ENCODE measurements at places on chromosomes 3 and 15. TPM values are rescaled to one million over a fixed set of nuclear protein-coding genes. Genes with fewer than 3 reads are reported as not detected.

ACKR4 gene
- 1.3 TPM for total RNA-seq

P3H2 gene
- total RNA-seq: 3.0 TPM

VIPR1 gene
- 10.6 TPM for total RNA-seq

CTXN2 gene
- total RNA-seq: not detected

GUCA1C gene
- 4.4 TPM for total RNA-seq

LSM3 gene
- 6.0 TPM for total RNA-seq

KCNAB1 gene
- total RNA-seq: 5.3 TPM

RETNLB gene
- not detected for total RNA-seq

DNA sequence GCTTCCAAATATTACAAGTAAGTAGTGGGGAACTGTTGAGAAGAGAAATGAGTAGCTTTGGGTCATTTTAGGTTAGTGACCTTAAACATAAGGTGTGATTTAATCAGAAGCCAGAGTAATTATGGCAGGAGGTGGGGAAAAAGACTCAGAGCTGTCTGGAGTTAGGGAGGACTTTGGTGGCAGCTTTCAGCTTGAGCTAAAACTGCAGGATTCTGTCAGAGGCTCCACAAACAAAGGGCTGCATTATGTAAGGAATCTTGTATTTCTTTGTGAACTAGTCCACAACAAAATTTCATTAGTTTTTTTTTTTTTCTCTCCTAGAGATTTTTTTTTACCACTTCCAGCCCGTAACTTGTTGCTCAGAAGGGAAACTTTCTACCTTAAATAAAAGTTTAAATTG is 345.3 kb downstream of the TIGIT start:
- no peaks in the 10 kb centered on the region for H3K36me3 ChIP-seq
- no peaks in the 10 kb centered on the region for H3K27me3 ChIP-seq
- DNase-seq: no peak
- no peak overlapping the region for H3K4me3 ChIP-seq

- H3K27ac ChIP-seq: no peak overlapping the region
- no peak for DNase-seq
- H3K36me3 ChIP-seq: no peaks in the 10 kb centered on the region
- H3K4me1 ChIP-seq: peaks cover 1% of the 10 kb centered on the region
- H3K4me3 ChIP-seq: no peak overlapping the region
- H3K27me3 ChIP-seq: no peaks in the 10 kb centered on the region
Observed at GRCh38 chr3:123745184-123745855, 138.8 kb downstream of the MYLK start.

DNA sequence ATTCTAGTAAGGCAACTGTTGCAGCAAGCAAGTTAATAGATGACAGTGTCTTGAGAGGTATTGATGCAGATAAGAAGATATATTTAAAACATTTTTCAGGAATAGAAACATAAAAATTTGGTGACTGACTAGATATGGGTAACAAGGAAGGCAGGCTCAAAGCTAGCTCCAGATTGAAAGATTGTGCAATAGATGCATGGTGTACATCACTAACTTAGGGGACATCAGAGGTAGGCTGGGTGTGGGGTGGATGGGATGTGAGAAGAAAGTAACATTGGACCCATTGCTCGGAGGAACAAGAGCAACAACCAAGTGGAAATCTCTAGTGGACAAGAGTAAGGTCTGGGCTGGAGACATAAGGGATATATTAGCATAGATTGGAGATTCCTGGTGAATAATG is 306.9 kb downstream of the MCTP2 start:
- H3K36me3 ChIP-seq: no peaks in the 10 kb centered on the region
- no peaks in the 10 kb centered on the region for H3K27me3 ChIP-seq
- no peak overlapping the region for H3K4me3 ChIP-seq
- no peak overlapping the region for H3K27ac ChIP-seq
- no peak for DNase-seq

DNA sequence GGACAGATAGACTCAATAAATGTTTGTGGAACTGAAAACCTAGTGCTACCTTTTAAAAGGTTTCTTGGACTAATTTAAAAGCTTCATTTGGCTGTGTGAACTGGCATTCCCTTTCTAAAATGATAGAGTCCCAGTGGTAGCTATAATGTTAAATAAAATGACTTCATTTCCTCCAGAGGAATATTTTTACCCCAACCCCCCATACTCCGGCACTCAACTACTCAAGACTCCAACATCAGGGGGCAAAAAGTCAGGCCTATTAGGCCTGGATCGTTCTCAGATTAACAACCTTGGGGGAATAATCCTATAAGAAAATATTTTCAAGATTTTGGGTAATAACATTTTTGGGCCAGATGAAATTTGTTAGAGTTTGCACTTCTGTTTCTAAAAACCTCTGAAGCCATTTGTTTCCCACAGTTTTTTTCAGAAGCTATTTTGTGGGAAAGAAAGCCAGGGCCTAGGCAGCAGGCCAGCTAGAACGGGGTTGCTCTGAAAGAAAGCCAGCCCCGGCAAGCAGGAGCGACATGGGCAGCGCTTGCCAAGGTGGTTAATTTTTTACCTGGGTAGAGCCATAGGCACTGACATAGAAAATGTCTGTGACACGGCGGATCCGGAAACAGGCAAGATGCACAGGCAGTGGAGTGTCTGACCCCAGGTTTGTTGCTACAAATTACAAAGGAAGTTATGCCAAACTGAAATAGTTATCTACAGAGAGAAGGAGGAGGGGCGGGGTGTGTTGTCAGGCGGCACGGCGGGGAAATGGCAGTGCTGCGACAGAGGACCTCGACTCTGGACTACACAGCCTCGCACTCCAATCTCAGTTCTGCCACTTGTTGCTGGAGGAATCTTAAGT is 84.6 kb downstream of the MAGI1 start:
- H3K27me3 ChIP-seq: no peaks in the 10 kb centered on the region
- DNase-seq: peak; percentile 93
- H3K4me3 ChIP-seq: no peak overlapping the region
- no peaks in the 10 kb centered on the region for H3K36me3 ChIP-seq

GRCh38 chr3:5240740-5241139 is 53.2 kb downstream of the EDEM1 start:
- H3K4me3 ChIP-seq: no peak overlapping the region
- no peaks in the 10 kb centered on the region for H3K27me3 ChIP-seq
- H3K4me1 ChIP-seq: no peaks in the 10 kb centered on the region

DNA sequence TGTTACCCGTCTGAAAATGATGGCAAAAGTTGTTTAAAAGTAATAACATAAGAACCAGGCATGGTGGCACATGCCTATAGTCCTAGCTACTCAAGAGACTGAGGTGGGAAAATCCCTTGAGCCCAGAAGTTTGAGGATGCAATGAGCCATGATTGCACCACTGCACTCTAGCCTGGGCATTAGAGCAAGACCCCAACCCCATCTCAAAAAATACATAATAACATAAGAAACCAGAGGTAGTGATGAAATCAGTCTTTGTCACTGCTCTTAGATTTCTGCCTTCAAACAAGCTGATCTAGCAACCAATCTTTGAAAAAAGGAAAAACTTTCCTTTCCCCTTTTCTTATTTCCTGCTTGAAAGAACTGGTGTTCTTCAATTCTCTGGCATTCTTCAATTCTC is 71.3 kb downstream of the TMCC1 start:
- no peak overlapping the region for H3K27ac ChIP-seq
- H3K36me3 ChIP-seq: no peaks in the 10 kb centered on the region
- H3K27me3 ChIP-seq: no peaks in the 10 kb centered on the region
- H3K4me1 ChIP-seq: no peaks in the 10 kb centered on the region
- DNase-seq: no peak

- no peaks in the 10 kb centered on the region for H3K36me3 ChIP-seq
- H3K4me3 ChIP-seq: no peak overlapping the region
- DNase-seq: no peak
Observed at GRCh38 chr3:134104031-134104430, 74.3 kb upstream of the SLCO2A1 start.

DNA sequence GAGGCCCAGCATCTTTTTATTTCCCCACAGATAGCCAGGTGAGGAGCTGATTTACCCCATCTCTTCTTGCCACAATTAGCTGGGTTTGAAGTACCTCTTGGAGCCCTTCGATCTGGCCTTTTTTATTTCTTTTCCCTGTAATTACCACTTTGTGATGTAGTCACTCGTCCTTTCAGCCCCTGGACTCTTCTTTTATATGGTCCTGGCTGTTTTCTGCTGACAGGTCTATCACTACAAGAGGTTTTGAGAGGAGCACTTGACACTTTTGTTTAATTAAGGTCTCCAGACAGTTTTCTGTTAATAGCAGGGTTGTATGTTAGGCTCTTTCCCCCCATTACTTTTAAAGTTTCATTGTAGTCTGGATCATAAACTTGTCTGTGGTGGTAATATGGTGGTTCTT is 11.8 kb downstream of the ATXN7 start:
- H3K4me3 ChIP-seq: no peak overlapping the region
- H3K4me1 ChIP-seq: peaks cover 39% of the 10 kb centered on the region
- no peaks in the 10 kb centered on the region for H3K27me3 ChIP-seq
- DNase-seq: no peak
- no peak overlapping the region for H3K27ac ChIP-seq

GRCh38 chr3:44125882-44126281 is 115.8 kb upstream of the TOPAZ1 start:
- H3K36me3 ChIP-seq: no peaks in the 10 kb centered on the region
- H3K4me3 ChIP-seq: no peak overlapping the region
- no peak overlapping the region for H3K27ac ChIP-seq
- H3K4me1 ChIP-seq: no peaks in the 10 kb centered on the region
- DNase-seq: no peak
- no peaks in the 10 kb centered on the region for H3K27me3 ChIP-seq

- H3K36me3 ChIP-seq: no peaks in the 10 kb centered on the region
- no peaks in the 10 kb centered on the region for H3K27me3 ChIP-seq
- no peak overlapping the region for H3K4me3 ChIP-seq
- peak overlapping the region; percentile 61 for H3K27ac ChIP-seq
- peak; percentile 87 for DNase-seq
- H3K4me1 ChIP-seq: peaks cover 28% of the 10 kb centered on the region
Observed at GRCh38 chr15:40055576-40056293, 16.8 kb upstream of the SRP14 start.

DNA sequence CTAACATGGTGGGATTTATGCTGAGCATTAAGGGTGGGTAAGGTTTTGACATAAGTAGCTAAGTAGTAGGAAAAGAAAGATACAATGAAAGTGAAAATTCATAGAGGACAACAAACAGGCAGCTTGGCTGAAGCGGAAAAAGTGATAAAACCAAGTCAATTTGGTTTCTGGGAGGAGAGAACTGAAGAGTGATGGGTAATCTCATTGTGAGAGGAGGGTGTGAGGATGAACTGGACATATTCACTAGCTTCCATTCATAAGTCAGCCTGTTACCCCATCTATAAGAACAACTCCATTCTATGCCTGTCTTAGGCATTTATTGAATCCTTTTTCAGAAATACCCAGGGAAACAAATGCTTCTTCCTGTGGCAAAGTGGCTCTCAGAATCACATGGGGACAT is 67.1 kb upstream of the BBX start:
- no peaks in the 10 kb centered on the region for H3K27me3 ChIP-seq
- H3K27ac ChIP-seq: no peak overlapping the region
- H3K4me1 ChIP-seq: no peaks in the 10 kb centered on the region
- no peak for DNase-seq
- H3K36me3 ChIP-seq: no peaks in the 10 kb centered on the region
- H3K4me3 ChIP-seq: no peak overlapping the region

DNA sequence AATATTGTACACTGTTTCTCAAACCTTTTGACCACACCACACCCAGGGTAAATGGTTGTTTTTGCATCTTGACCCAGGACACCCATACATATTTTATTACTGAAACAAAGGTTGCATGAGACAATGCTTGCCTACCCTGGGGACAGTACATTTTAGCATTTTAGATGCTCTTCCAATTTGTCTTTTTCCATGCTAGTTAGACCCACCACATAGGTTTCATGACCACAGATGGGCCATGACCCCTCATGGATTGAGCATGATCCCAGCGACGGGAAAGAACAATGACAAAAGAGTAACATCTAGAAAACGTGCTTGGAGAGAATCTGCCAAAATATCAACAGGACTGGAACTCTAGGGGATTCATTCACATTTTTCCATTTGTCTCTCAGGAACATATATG is 161.0 kb upstream of the PFN2 start:
- H3K27ac ChIP-seq: no peak overlapping the region
- H3K36me3 ChIP-seq: no peaks in the 10 kb centered on the region
- no peaks in the 10 kb centered on the region for H3K27me3 ChIP-seq
- no peak overlapping the region for H3K4me3 ChIP-seq
- no peaks in the 10 kb centered on the region for H3K4me1 ChIP-seq

- no peaks in the 10 kb centered on the region for H3K27me3 ChIP-seq
- no peaks in the 10 kb centered on the region for H3K4me1 ChIP-seq
- no peak for DNase-seq
- H3K27ac ChIP-seq: no peak overlapping the region
Observed at GRCh38 chr3:151918253-151919029, 45.0 kb downstream of the SUCNR1 start.

- H3K4me1 ChIP-seq: peaks cover under 1% of the 10 kb centered on the region
- H3K36me3 ChIP-seq: no peaks in the 10 kb centered on the region
- H3K27me3 ChIP-seq: no peaks in the 10 kb centered on the region
- no peak overlapping the region for H3K4me3 ChIP-seq
- H3K27ac ChIP-seq: no peak overlapping the region
Observed at GRCh38 chr15:52551762-52552161, 17.1 kb downstream of the ARPP19 start.

- no peaks in the 10 kb centered on the region for H3K27me3 ChIP-seq
- DNase-seq: no peak
Observed at GRCh38 chr3:143329567-143330211, 210.1 kb downstream of the CHST2 start.

DNA sequence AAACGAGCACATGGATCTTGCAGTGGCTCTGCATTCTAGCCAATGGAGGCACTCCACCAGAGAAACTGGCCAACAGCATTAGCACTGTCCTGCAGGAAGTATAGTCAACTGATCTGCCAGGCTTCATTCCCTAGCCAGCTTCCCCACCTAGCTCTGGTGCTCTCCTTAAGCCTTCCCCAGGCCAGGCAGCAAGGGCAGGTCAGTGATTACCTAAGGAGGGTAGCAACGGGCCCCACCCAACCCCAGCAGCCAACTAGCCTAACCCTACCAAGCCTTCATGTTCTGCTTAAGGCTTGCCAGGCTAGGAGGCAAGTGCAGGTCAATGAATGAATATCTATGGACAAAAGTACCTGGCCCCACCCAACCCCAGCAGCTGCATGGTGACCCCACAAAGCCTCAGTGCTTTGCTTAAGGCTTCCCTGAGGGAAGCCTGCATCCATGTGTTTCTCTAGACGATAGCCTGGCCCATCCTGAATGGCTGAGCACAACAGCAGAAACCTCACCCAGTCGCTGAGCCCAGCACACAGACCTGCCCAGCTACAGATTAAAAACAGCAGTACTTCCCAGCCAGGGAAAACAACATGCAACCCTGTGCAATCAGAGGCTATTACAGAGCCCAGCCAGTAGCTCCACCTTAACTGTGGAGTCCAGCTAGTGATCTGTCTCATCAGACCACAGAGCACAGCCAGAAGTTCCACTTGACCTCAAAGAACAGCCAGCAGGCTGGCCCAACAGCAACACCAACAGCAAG is 28.5 kb downstream of the THBS1 start:
- no peaks in the 10 kb centered on the region for H3K4me1 ChIP-seq
- DNase-seq: no peak
- H3K36me3 ChIP-seq: no peaks in the 10 kb centered on the region

GRCh38 chr3:27185231-27185989 is 183.8 kb downstream of the NEK10 start:
- no peak overlapping the region for H3K27ac ChIP-seq
- no peaks in the 10 kb centered on the region for H3K4me1 ChIP-seq
- no peak for DNase-seq
- H3K27me3 ChIP-seq: no peaks in the 10 kb centered on the region
- no peaks in the 10 kb centered on the region for H3K36me3 ChIP-seq

GRCh38 chr3:124409650-124410275 is 320.5 kb upstream of the UMPS start:
- no peak overlapping the region for H3K4me3 ChIP-seq
- H3K4me1 ChIP-seq: peaks cover 8% of the 10 kb centered on the region
- no peaks in the 10 kb centered on the region for H3K27me3 ChIP-seq

GRCh38 chr3:116808725-116809124 is 99.1 kb downstream of the TUSC7 start:
- no peaks in the 10 kb centered on the region for H3K36me3 ChIP-seq
- H3K4me3 ChIP-seq: no peak overlapping the region
- DNase-seq: no peak
- H3K27ac ChIP-seq: no peak overlapping the region
- no peaks in the 10 kb centered on the region for H3K27me3 ChIP-seq
- H3K4me1 ChIP-seq: no peaks in the 10 kb centered on the region
